Stimulated activated CD4-positive, alpha-beta T cell treated with anti-CD3 and anti-CD28 coated beads, Interleukin-1b, Interleukin-23, amount 100 ng/mL, for 1 hour (primary cell): ENCODE measurements at places on chromosomes 12 and 14.

DNA sequence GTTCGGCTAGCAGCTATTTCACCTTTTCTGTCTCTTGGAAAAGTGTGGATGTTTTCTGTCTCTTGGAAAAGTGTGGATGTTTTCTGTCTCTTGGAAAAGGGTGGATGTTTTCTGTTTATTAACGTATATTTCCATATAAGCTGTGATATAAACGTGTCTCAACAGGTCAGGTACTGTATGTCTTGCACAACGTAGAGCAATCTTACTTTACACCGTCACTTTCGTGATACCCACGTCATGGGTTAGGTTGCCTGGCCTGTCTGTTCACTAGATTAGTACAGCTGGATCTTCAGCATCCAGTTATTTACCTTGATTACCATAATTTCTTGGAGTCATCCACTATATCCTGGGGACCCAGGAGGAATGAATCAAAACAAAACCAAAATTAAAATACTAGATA lies 14.1 kb downstream of the CLEC7A start:
- DNase-seq, result no peak

DNA sequence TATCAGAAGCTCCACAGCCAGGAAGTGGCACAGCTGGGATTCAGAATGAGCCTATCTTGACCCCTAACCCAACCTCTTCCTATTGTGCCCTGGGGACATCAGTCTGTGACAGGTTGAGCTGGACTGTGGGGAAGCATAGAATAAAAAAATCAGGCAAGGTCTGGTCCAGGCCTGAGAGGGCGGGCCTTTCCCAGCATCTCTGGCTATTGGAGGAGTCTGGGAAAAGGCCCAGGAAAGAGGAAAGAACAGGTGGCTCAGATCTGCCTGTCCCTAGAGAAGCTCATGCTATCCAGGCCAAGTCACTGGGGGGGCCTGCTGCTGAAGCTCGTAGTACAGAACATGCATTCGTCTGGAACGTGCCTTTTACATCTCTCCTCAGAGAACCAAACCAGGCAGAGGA lies 100.5 kb downstream of the PPM1H start:
- no peak for DNase-seq

GRCh38 chr14:77157740-77158139 lies 16.1 kb upstream of the ZDHHC22 start:
- no peak for DNase-seq

DNA sequence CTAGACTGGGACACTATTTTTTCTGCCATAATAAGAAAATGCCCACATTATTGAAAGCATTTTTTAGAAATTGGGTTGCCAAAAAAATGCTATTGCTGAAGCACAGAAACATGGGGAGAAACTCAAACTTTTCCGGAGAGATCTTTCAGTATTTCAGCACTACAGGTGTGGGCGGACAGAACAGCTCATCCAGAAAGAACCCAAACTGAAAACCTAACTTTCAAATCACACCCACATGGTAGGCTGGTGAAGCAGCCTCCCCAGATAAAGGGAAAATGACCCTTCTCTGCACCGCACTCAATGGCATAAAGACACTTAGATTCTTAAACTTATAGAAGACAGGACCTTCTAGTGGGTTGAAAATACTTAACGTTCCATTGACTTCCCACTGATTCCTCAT lies 62.3 kb upstream of the TMPO start:
- DNase-seq, result no peak

GRCh38 chr14:30238936-30239335 lies 311.3 kb upstream of the PRKD1 start:
- no peak for DNase-seq

GRCh38 chr14:101119830-101120571 lies 216.5 kb upstream of the RTL1 start:
- no peak for DNase-seq

GRCh38 chr14:59394268-59394667 lies 70.9 kb downstream of the GPR135 start:
- DNase-seq, result no peak

DNA sequence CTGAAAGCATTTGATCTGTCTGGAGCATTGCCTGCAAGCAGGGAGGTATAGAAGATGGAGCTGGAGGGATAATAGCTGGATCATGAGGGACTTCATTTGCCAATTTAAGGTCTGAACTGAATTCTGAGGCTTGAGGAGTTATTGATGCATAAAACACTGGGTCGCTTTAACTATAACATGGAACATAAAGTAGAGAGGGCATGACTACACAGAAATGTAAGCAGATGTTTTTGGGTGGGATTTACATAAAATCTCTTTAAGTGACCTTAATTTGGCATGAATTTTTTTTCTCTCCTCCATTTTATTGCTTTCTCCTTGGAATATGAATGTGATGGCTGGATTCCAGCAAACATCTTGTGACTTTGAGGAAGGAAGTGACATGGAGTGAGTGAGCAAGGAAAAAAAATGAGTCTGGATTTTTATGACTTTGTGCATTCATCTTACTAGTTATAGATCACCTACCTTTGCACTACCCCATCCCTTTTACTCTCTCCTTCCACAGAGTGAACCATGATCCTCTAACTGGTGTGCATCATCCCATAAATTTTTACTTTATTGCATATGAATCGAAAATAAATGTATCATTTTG lies 356.0 kb downstream of the DUSP6 start:
- no peak for DNase-seq

- DNase-seq, result peak; percentile 12
Measured at GRCh38 chr14:72476657-72477499, 417.0 kb downstream of the DPF3 start.

DNA sequence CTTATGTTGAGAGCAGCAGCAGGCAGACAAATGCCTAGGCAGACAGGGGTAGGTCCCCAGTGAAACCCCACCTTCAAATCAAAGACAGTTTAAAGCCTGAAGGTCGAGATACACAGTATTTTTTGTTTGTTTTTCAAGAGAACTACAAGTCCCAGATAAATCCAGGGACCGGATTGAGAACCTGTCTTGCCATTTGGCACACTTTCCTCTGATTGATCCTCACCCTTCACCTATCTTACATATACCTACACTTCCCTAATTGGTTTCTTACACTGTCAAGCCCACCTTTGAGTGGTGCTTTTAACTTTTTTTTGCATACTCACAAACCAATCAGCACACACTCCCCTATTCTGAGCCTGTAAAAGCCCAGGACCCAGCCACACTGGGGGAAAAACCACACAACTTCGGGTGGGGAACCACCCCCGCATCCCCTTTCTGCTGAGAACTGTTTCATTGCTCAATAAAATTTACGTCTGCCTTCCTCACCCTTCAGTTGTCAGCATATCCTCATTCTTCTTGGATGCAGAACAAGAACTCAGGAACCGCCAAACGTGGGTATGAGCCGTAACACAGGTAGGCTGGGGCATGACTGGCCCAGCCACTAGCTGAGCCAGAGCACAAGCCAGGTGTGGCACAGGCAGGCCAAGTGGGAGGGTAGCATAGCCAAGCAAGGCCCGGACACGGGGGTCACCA lies 11.1 kb downstream of the DICER1 start:
- DNase-seq, result no peak

DNA sequence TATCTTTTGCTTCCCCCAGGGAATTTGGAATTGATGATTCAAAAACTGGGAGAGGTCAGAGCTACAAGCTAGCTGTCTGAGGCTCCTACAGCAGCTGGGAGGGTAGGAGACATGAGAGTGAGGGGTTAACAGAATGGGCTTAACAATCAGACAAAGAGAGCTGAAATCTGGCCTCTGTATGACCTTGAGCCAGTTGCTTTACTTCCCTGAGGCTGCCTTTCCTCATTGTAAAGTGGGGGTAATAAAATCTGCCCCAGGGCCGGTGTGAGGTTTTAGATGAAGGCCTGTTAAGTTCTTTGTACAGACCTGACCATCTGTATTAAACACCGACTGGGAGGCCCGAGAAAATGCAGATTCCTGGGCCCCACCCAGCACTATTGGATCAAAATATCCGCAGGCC lies 164.3 kb upstream of the NOS1 start:
- DNase-seq, result no peak

- DNase-seq, result no peak
Measured at GRCh38 chr12:92462049-92462448, 240.7 kb upstream of the PLEKHG7 start.

DNA sequence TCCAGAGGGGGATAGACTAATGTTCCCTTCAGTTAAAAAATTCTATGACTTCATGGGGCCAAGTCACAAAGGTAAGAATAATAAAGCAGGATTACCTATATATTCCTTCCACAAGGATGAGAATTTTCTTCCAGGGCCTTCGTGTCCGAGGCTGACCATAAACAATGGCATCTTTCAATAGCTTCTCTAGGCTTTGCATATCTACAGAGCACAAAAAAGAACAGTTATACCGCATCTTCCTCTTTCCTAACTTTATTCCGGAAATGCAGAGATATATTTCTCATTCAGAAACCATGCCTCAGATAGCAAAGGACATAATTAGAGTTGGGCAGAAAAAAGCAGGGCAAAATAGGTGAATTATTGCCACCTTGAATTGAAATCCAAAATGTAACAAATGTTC lies 58.3 kb upstream of the ISM2 start:
- DNase-seq, result no peak

DNA sequence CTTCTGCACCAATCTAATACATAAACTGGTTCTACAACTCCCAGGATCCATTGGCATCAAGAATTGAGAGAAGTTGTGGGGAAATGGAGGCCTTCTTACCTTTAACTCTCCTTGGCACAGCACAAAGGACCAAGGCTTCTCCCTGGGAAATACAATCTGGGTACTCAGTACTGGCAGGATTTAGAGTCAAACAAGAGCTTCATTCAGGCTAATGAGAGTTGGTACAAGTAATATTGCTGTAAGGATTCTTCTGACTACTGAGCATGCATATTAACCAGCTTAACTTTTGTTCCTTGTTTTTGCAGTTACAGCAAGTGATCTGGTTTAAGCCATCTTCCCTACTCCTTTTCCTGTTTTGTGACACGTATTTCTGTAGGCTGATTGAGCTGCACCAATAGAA lies 76.2 kb upstream of the FERMT2 start:
- DNase-seq, result no peak

DNA sequence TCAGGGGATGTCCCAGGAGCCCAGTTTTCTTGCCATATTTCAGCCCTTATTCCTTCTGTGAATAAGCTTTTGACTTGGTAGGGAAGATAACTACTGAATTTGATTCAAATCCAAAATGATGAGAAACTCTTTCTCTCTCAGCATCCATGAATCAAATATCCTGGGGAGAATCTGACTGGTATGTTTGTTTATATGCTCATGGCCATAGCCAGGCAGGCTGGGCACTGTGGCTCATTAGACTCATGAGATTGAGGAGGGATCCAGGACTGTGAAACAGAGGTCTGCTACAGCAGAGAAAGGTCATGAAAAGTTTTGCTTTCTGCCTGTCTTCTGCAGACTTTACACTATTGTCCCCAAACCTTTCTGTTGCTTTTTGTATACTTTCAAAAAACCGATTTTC lies 346.4 kb upstream of the ATP2B1 start:
- DNase-seq, result no peak

DNA sequence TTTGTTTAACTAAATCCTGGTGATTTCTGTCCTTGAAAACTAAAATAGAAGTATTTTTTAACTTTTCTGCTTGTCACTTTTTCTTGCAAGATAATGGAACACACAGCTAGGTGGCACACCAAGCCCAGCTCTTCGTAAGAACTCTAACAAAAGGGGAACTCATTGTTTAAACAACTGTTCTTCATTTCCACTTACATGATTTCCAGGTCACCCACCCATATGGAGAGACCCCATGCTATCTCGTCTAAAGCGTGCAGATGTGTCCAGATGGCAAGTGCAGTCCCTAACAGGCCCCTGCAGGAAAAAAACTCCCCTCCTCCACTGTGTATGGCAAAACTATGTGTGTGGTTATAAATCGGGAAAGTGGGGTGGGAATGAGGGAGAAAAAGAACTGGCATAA lies 43.3 kb upstream of the NT5DC3 start:
- DNase-seq, result no peak
